H7 (cell line): ENCODE measurements at places on chromosomes 1 and 21. TPM values are rescaled to one million over a fixed set of nuclear protein-coding genes. Genes with fewer than 3 reads are reported as not detected.

DNA sequence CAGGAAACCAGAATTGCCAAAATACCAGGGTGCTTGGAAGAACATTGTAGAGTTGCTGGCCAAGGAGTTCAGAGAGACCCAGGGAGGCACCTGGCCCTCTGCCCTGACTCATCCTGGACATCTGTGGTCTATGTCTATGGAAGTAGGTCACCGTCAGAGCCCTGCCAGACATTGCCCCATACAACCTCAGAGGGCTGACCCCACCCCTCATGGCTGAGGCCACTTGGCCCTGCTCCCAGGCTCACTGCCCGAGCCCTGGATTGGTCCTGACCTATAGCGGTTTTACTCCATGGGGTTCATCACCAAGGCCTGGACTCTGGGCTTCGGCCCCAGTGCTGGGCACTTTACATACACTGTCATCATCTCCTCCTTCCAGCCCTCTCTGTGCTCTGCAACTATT lies 233.1 kb downstream of the PTPRU start:
- DNase-seq: no peak

DNA sequence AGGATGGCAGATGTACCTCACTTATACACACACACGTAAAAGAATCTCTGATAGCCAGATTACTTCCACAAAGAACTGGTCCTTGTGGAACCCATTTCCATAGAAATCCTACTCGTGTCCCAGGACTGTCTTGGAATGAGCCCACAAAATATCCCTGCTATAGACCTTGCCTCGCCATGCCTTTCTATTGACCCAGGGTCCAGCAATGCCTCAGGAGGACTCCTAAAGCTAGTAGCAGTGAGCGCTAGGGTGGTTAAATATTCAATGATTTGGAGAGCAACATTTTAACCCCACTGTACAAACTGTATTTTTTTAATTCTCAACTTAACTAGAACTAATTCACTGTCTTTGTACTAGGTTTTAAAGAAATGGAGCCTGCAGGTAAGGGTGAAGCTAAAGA lies 26.9 kb downstream of the OR10J5 start:
- DNase-seq: no peak

- no peak for DNase-seq
Observed at GRCh38 chr1:217569021-217569420, 61.9 kb downstream of the GPATCH2 start.

GRCh38 chr1:178031856-178032320 lies 62.0 kb upstream of the RASAL2 start:
- peak; percentile 79 for DNase-seq

DNA sequence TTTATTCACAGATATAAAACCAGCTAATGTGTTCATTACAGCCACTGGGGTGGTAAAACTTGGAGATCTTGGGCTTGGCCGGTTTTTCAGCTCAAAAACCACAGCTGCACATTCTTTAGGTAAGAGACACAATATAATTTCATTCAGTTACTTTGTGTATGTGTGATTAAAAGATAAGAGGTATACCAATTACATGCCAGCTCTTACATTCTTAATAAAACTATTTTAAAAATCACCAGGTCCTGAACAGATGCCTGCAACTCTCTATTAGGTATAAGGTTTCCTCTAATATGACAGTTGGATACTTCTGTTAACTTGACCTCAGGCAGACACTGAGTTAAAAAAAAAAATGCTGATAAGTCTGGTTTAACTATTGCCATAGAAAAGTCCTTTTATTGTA lies 122.1 kb downstream of the NEK7 start:
- DNase-seq: no peak

GRCh38 chr21:26954662-26955121 lies 12.2 kb downstream of the ADAMTS5 start:
- DNase-seq: no peak

The DMAP1 gene
- total RNA-seq: 20.7 and 25.5 TPM in 2 replicates

The SEC16B gene
- 0.87 and 2.2 TPM in 2 replicates for total RNA-seq

The CHIA gene
- not detected in 2 replicates for total RNA-seq

The GSTM1 gene
- total RNA-seq: not detected in 2 replicates

The BLACAT1 gene
- total RNA-seq: 6.7 and 9.0 TPM in 2 replicates

The DIO1 gene
- total RNA-seq: 0.41 TPM in 1 of 2 replicates, not detected in the other
